ENCODE measurements at places on chromosomes 6 and 20.

DNA sequence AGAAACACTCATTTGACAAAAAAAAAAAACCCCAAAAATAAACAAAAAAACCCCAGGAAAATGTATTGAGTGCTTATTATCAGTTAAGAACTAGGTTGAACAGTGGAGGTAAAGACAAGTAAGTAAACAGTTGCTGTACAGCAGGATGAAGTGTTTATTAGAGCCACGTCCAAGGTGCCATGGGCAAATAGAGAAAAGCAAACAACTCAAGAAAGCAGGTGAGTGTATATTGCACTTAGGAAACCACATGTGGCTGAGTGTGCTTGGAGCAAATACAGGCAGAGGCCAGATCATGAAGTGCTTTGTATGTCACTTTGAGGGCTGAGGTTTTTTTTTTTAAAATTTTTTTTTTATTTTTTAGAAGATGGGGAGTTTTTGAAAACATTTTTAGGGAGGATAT is 98.3 kb downstream of the MACROD2 start:
- no peak for DNase-seq

- DNase-seq: no peak
These were observed 89.6 kb upstream of the RIN2 start for GRCh38 chr20:19668418-19668817.

- no peak for DNase-seq
These were observed 577.4 kb downstream of the HTR1B start for GRCh38 chr6:76885861-76886301.

GRCh38 chr6:70956451-70957283 is at the start of gene B3GAT2:
Gene B3GAT2, minus strand, starts transcription at chr6:70957060. Its CDS starts 631 bp downstream, at chr6:70956429.
- DNase-seq: peak; percentile 55

GRCh38 chr6:128464790-128465189 is 55.6 kb downstream of the PTPRK start:
- no peak for DNase-seq

GRCh38 chr6:56484669-56485068 is 158.0 kb downstream of the DST start:
- no peak for DNase-seq

- DNase-seq: no peak
These were observed 67.7 kb downstream of the PYGB start for GRCh38 chr20:25315418-25316210.

GRCh38 chr20:36399147-36399968 is 93.2 kb downstream of the DLGAP4 start:
- peak; percentile 47 for DNase-seq

DNA sequence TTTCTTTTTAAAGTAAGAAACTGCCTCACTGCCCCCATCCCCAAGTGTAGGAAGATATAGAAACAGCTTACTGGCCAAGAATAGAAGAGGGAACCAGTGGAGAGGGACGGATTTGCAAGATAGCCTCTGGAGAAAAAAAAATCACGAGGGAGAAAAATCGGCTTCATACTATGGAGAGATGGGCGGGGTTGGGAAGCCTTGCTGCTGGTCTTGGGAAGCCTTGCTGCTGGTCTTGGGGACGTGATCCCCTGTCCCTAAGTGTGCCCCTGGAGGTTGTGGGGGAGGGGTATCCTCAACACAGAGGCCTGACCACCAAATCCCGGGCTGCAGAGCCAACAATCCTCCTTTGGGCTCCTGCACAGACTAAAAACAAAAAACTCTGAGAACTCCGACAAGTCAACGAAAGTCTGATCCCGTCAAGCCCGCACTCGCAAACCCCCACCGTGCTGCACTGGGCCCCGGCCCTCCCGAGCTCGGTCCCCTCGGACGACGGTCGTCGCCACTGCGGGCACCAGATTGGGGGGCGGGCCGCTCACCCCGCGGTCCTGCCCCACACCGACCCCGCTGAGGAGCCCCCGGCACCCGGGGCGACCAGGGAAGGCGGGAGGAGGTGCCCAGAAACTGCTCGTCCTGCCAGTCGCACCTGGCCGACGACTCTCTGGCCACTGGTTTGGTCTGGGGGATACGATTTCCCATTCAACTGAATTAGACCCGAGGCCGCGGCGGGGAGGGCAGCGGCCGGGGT is 750 bp downstream of the MAP7 start:
- no peak for DNase-seq

DNA sequence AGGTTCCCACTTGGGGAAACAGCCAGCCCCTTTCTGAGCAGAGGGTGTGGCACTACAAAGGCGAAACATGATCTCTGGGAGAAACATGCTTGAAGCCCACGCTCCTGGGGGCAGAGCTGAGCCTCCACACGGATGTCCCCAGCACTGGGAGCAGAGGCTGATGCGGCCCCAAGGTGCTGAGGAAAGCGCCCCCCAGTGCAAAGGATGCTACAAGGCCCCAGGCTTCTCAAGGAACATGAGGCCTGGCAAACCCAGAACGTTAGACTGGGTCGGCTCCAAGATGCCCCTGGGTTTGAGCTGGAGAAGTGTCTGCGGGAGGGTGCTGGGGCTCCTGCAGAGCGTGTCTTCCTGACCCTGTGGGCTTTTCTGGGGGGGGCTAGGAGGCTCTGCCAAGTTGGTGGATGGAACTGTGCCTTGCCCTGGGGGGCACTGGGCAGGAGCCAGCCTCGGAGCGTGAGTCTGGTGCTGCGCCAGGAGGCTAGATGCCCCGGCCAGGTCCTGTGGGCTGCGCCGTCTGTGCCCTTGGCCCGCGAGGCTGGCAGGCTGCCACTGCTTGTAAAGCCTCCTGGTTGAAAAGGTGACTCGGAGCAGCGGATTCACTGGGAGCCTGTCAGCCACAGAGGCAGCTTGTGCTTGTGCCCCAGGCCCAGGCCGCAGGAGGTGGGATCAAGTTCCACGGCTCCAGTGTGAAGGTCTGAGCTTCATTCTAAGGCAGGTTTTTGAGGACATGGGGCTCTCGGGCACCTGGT is 8.1 kb downstream of the SYNJ2 start:
- DNase-seq: no peak

DNA sequence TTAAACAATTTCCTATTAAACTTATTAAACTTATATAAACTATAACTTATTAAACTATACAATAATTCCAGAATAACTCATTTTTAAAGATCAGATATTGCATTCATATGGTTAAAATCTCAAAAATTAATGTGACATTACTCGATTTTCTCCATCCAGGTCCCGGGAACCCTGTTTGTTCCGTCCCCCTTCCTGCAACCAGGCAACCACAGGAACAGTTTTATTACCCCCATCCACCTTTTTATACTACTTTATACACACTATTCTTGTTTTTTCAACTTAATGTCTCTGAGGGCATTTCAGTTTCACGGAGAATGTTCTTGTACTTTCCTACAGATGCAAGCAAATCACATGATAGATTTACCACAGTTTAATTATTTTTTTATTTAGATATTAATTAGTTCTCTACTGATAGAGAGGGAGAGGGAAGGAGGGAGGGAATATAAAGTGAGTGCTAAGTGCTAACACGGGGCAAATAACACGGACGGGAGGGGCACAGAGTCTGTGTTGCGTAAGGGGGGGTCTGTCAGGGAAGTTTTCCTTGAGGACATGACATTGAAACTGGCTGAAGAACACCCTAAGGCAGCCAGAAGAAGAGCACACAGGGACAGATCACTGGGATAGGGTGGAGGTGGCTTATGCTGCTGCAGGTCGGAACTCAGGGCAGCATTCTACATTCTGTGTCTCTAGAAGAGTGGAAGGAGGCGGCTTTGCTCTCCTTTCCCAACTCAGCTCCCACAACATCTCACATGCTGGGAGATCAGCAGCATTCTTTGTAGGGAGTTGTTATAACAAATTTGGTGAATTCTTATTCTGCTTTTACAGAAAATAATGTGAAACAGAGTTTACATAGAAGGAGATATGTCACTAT is 225.2 kb downstream of the FOXC1 start:
- no peak for DNase-seq

DNA sequence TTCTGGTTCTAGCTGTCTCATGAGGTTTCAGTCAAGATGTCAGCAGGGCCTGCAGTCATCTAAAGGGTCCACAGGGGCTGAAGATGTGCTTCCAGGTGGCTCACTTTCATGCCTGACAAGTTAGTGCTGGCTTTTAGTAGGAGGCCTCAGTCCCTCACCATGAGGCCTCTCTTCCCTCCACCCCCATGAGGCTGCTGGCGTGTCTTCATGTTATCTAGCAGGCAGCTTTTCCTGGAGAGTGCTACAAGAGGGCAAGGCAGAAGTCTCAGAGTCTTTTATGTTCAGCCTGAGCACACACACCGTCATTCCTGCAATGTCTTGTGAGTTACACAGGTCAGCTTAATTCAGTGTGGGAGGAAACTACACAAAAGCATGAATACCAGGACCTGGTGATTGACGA is 769.9 kb downstream of the HDGFL1 start:
- no peak for DNase-seq

DNA sequence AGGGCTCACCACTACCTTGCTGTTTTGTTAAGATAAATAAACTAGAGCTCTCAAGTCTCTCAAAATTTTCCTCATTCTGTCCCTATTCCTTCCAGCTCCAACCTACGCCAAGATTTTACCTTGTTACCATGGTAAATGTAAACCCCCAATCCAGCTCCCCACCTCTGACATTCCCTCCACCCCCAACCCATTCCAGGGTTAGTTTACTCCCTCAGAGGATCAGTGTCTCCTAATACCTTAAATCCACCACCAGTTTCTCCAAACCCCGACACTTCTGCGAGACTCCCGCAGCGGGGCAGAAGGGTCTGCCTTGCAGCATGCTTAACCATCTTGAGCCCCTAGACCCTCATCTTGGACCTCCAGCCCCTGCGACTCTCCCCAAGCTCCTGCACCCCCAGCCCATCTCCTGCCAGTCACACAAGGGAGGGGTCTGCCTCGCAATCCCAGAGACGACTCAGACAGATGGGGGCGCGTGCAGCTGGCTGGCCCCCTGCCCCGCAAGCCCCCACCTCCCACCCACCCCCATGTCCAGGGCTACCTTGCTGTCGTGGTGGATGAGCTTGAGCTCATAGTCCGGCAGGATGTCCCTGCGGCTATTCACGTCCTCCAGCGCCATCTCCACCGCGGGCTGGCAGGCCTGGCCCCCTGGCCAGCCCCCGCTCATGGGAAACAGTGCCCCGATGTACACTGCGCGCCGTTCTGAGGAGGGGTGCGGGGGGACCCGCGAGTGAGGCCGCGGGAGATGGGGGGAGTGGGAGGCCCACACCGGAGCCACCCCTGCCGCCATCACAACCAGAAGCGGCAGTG is 5.8 kb downstream of the GABBR1 start:
- no peak for DNase-seq

GRCh38 chr20:49785852-49786175 is 26.8 kb upstream of the SLC9A8 start:
- no peak for DNase-seq

DNA sequence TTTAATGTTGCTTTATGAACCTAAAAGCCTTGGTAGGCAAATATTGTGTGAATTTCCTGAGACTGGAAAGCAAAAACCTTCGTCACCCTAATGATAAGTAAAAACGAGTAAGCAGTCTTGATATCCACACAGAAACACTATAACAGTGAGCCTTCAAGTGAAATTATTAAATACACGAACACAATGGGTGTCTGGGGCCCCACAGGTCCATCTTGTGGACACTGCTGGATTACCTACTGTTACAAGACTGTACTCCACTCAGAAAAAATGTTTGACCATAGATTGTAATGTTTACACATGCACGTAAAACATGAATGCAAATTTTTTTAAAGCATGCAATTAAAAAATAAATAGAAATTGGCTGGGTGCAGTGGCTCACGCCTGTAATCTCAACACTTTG is 466.9 kb downstream of the CD83 start:
- DNase-seq: no peak

- no peak for DNase-seq
These were observed 892 bp downstream of the REPS1 start for GRCh38 chr6:138987080-138987642.

DNA sequence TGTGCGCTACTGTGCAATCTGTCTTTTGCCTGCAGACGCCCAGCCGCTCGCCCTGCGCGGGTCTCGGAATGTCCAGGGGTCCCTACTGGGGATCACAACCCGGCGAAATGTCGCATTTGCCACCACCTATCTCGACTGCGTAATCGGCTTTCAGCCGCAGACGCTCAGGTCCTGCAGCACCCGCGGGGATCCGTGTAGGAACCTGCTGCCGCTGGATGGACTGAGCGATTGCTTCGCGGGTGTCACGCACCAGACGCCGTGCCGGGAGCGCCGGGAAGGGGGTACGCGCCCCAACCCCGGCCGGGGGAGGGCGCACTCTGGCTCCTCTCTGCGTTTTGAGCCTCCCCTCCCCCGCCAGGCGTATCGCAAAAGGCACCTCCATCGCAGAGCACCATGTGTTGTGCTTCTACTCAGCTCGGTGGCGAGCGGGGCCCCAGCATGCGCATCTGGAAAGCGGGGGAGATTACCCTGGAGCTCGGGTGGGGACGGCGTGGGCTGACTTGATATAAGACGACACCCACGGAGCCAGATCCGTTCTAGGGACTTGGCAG is 747 bp upstream of the PTPRA start:
- DNase-seq: peak; percentile 83

GRCh38 chr6:27679964-27680694 is 207.2 kb upstream of the ZNF184 start:
- no peak for DNase-seq

All from putamen (tissue), 1 donor.